ENCODE measurements at places on chromosomes 12 and 14. TPM values are rescaled to one million over a fixed set of nuclear protein-coding genes. Genes with fewer than 3 reads are reported as not detected.

GRCh38 chr14:99517643-99518381 is 36.6 kb downstream of the CCNK start:
- DNase-seq = no peak

- no peak for DNase-seq
Observed at GRCh38 chr12:52280796-52281560, 6.5 kb downstream of the KRT86 start.

GRCh38 chr12:12474471-12474928 is 88.2 kb downstream of the DUSP16 start:
- DNase-seq = no peak

DNA sequence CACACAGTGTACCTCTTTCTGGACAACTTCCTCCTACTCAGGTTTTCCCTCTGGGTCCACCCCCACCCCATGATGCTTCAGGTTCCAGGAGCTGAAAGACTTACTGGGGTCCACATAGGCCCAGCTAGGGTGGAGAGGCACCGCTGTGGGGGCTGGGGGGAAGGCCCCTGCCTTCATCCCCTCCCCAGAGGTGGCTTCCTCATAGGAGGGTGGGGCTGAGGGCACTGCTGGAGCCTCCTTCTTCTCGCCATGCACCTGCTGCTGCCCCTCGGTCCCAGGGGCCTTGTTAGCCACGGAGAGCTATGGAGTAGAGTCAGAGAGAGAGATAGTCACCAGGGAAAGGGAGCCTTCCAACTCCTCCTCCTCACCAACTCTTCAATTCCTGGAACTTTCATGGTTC is 2.7 kb downstream of the FAIM2 start:
- DNase-seq = no peak

- DNase-seq = no peak
Observed at GRCh38 chr12:131119936-131120335, 166.2 kb downstream of the ADGRD1 start.

DNA sequence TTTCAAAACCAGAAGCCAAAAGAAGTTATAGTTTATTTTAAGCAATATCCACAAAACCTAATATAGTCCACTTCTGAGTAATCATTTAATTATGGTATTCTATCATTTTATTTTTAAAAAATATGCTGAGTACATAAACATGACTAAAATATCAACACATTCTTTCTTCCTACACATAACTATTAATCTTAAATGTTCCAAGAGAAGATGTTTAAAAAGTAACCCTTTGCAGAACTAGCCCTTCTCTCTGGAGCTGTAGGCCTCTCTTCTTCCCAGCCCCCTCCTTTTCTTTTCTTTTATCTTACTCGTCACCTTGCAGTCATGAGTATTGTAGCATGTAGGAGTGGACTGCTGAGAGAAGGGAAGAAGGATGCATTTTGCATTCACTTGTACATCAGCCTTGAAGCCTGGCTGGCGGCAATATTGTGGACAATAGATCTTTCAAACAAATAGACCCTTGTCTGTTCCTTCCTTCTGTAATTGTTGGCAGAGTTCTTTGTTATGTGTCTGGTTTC is 941.9 kb downstream of the NRXN3 start:
- no peak for DNase-seq

- DNase-seq = no peak
Observed at GRCh38 chr14:85186082-85186481, 343.9 kb upstream of the FLRT2 start.

GRCh38 chr14:59564366-59564765 is 12.2 kb downstream of the CCDC175 start:
- no peak for DNase-seq

DNA sequence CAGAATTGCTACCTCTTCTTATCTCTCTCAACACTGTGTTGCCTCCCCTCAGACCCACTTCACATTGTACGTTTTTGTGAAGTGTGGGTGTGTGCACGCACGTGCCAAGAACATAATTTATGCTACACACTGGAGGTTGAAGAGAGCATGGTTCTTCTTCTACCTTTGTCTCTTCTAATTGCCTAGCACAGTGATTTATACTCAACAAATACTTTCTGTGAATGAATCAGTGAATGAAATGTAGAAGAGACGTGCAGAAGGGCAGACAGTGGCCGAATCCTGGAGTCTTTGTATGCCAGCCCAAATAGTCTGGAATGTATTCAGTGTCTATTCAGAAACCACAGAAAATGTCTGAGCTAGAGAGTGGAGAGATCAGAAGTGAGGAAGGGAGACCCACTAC is 4.6 kb upstream of the SAMD4A start:
- no peak for DNase-seq

DNA sequence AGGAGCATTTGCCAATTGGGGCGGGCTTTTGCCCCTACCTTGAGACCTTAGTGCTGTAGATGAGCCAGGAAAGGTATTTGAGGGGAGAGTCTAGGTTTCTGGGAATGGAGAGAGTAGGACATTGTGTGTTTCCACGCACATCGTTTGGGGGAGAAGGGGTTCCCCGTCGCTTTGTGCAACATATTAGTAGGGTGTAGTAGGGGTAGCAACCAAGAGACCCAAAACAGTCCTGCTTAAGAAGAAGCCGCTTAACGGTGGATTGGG is 694 bp upstream of the PTGES3 start:
- peak; percentile 31 for DNase-seq

- DNase-seq = peak; percentile 85
Observed at GRCh38 chr12:113334786-113335539, at the start of gene SLC8B1. Gene SLC8B1 (minus strand): TSS chr12:113335109. CDS start chr12:113332878, 2,231 bp downstream.

- no peak for DNase-seq
Observed at GRCh38 chr14:53638966-53639365, 317.7 kb downstream of the BMP4 start.

Gene MRPS35
- total RNA-seq = 89.3 TPM

Gene MIPOL1
- total RNA-seq = 33.8 TPM

Gene IGF1
- total RNA-seq = 2.9 TPM

Gene TAPBPL
- 0.82 TPM for total RNA-seq

Gene PPFIA2
- total RNA-seq = 152 TPM

Gene HOXC6
- total RNA-seq = not detected

Gene MYO1H
- under 0.01 TPM for total RNA-seq

Gene PTPN6
- total RNA-seq = 1.6 TPM

Gene DLK1
- not detected for total RNA-seq

Gene MUCL1
- total RNA-seq = not detected
